ENCODE measurements at places on chromosomes 2 and 18.

DNA sequence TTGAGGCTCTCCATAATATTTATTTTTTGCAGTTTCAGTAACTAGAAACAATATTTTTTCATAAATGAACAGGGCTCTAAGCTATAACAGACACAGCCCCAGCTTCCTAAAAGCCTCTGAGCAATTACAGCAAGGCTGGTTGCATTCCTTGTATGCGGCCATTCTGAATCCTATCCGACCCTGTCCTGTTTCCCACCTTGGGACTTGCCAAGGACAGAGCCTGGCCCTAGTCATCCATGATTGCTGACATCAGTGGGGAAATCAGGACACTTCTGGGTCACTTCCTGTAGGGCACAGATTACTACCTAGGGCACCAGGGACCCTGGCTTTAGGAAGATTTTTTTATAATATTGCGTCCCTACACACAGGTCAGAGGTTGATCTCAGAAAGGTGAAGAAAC lies 5.5 kb downstream of the TMEM177 start:
- no peak for DNase-seq

DNA sequence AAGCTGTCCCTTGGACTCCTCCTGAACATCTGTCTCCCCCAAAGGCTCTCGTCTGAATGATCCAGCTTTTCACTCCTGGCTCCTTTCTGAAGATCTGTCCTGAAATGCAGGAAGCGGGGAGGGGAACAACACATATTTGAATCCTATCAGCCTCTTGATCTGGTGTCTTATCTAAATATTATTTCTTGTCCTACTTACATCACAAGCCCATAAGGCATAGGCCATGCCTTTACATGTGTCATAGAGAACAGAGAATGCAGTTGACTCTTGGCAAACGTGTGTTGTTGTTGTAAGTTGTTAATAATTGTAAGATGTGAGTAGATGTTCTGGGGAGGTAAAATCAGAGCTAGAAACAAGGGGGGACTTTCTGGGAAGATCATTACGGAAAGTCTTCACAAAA lies 57.4 kb downstream of the GATA6 start:
- no peak for DNase-seq

- no peak for DNase-seq
Measured at GRCh38 chr18:57806978-57807285, 3.8 kb upstream of the ATP8B1 start.

GRCh38 chr2:180675170-180675569 lies 305.2 kb upstream of the UBE2E3 start:
- no peak for DNase-seq
